Central memory CD8-positive, alpha-beta T cell (primary cell): ENCODE measurements at places on chromosomes 3 and 15.

DNA sequence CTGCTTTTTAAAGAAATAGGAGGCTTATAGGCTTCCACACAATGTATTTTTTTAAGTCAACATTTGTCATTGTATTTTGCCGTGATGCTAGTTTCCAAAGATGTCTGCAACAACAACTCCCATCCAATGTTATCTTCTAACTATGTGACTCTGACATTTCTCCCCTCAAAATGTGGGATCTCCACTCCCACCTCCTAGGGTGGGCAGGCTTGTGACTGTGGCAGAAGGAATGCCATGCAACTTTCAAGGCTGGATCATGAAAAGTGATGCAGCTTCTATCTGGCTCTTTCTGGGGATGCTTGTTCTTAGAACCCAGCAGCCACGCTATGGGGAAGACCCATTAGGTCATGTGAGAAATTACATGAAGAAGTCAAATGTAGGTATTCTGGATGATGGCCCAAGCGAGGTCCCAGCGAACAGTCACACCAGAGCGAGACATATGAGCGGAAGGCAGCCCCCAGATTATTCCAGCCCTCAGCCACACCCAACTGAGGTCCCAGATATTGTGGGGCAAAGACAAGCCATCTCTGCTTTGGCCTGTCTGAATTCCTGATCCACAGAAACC lies 124.3 kb downstream of the BDH1 start:
- peaks cover 4% of the 10 kb centered on the region for H3K36me3 ChIP-seq
- peaks cover 9% of the 10 kb centered on the region for H3K4me1 ChIP-seq
- no peak for DNase-seq
- H3K27me3 ChIP-seq = peaks cover 52% of the 10 kb centered on the region

DNA sequence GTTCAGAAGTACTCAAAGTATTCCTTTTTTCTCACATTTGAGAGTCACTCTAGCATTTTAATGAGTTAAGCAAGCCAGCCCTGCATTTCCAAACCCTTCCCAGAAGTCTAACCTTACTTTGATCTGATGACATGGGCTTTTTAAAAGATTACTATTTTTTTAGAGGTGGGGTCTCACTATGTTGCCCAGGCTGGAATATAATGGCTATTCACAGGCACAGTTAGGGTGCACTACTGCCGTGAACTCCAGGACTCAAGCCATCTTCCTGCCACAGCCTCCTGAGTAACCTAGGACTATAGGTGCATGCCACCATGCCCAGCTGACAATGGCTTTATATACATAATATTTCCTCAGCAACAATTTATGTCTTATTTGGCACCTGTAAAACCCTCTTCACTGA lies 64.1 kb upstream of the GOLGA6B start:
- H3K4me1 ChIP-seq = no peaks in the 10 kb centered on the region
- DNase-seq = no peak
- no peak overlapping the region for H3K4me3 ChIP-seq

- peak overlapping the region; percentile 19 for H3K4me3 ChIP-seq
- H3K27me3 ChIP-seq = no peaks in the 10 kb centered on the region
- no peak for DNase-seq
- peaks cover 41% of the 10 kb centered on the region for H3K4me1 ChIP-seq
- peaks cover 11% of the 10 kb centered on the region for H3K36me3 ChIP-seq
- H3K27ac ChIP-seq = peak overlapping the region; percentile 87
Observed at GRCh38 chr15:50261981-50262380, 3.5 kb downstream of the HDC start.

GRCh38 chr3:188153437-188154013 lies 432 bp upstream of the LPP start:
- peak overlapping the region; percentile 95 for H3K27ac ChIP-seq
- DNase-seq = no peak
- H3K4me1 ChIP-seq = peaks cover 53% of the 10 kb centered on the region

- H3K27me3 ChIP-seq = no peaks in the 10 kb centered on the region
- H3K4me3 ChIP-seq = peak overlapping the region; percentile 97
- DNase-seq = no peak
- peaks cover 25% of the 10 kb centered on the region for H3K36me3 ChIP-seq
- H3K27ac ChIP-seq = peak overlapping the region; percentile 19
Observed at GRCh38 chr3:39385456-39386090, 2.4 kb downstream of the SLC25A38 start.

DNA sequence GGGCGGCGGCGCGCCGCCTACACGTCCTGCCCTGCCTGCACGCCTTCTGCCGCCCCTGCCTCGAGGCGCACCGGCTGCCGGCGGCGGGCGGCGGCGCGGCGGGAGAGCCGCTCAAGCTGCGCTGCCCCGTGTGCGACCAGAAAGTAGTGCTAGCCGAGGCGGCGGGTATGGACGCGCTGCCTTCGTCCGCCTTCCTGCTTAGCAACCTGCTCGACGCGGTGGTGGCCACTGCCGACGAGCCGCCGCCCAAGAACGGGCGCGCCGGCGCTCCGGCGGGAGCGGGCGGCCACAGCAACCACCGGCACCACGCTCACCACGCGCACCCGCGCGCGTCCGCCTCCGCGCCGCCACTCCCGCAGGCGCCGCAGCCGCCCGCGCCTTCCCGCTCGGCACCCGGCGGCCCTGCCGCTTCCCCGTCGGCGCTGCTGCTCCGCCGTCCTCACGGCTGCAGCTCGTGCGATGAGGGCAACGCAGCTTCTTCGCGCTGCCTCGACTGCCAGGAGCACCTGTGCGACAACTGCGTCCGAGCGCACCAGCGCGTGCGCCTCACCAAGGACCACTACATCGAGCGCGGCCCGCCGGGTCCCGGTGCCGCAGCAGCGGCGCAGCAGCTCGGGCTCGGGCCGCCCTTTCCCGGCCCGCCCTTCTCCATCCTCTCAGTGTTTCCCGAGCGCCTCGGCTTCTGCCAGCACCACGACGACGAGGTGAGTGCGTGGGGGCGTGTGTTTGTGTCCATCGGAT lies 602 bp downstream of the TRIM71 start:
- no peak for DNase-seq
- peaks cover 43% of the 10 kb centered on the region for H3K27me3 ChIP-seq
- no peak overlapping the region for H3K27ac ChIP-seq

- H3K27me3 ChIP-seq = peaks cover 13% of the 10 kb centered on the region
- no peaks in the 10 kb centered on the region for H3K36me3 ChIP-seq
- H3K4me3 ChIP-seq = no peak overlapping the region
- no peak overlapping the region for H3K27ac ChIP-seq
- DNase-seq = no peak
Observed at GRCh38 chr3:151639418-151639740, 94.3 kb upstream of the AADACL2 start.

- no peak for DNase-seq
- H3K4me1 ChIP-seq = no peaks in the 10 kb centered on the region
- no peaks in the 10 kb centered on the region for H3K27me3 ChIP-seq
- H3K36me3 ChIP-seq = no peaks in the 10 kb centered on the region
- H3K4me3 ChIP-seq = no peak overlapping the region
- H3K27ac ChIP-seq = no peak overlapping the region
Observed at GRCh38 chr3:69116897-69117296, 5.5 kb downstream of the LMOD3 start.

GRCh38 chr3:154023148-154023547 lies 98.0 kb upstream of the ARHGEF26 start:
- H3K27me3 ChIP-seq = peaks cover 24% of the 10 kb centered on the region
- no peak overlapping the region for H3K4me3 ChIP-seq
- H3K36me3 ChIP-seq = no peaks in the 10 kb centered on the region
- H3K4me1 ChIP-seq = no peaks in the 10 kb centered on the region
- H3K27ac ChIP-seq = no peak overlapping the region

GRCh38 chr3:53089511-53089910 lies 40.7 kb downstream of the RFT1 start:
- H3K4me3 ChIP-seq = no peak overlapping the region
- no peak for DNase-seq
- H3K36me3 ChIP-seq = peaks cover 12% of the 10 kb centered on the region
- no peaks in the 10 kb centered on the region for H3K4me1 ChIP-seq
- peak overlapping the region; percentile 77 for H3K27ac ChIP-seq

GRCh38 chr3:144521131-144521530 lies 549.5 kb downstream of the DIPK2A start:
- no peak overlapping the region for H3K4me3 ChIP-seq
- no peaks in the 10 kb centered on the region for H3K36me3 ChIP-seq
- no peaks in the 10 kb centered on the region for H3K4me1 ChIP-seq
- DNase-seq = no peak
- H3K27ac ChIP-seq = no peak overlapping the region

DNA sequence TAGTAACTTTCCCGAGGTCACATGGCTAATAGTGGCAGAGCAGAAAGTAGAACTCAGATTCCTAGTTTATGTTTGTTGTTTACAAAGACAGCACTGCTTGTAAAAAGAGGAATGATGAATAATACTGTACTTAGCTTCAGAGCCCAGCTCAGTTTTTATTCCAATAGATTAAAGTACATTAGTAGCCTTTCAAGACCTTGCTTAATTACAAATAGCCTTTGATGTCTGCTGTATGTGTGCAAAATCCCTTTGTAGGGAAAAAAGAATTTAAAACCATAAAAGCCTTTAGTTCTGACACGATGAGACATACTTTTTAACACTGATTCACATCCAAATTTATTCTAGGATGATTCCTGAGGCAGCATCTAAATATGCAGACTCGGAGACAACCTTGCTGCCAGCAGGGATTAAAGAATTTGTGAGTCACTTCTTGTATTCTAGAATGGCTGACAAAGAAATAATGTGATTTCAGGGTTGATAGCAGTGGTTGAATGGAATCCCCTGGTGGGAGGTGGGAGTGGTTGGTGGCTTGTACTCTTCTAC lies 324.2 kb upstream of the TGFBR2 start:
- no peaks in the 10 kb centered on the region for H3K36me3 ChIP-seq
- no peak overlapping the region for H3K4me3 ChIP-seq
- no peaks in the 10 kb centered on the region for H3K4me1 ChIP-seq
- no peak overlapping the region for H3K27ac ChIP-seq
- no peak for DNase-seq

DNA sequence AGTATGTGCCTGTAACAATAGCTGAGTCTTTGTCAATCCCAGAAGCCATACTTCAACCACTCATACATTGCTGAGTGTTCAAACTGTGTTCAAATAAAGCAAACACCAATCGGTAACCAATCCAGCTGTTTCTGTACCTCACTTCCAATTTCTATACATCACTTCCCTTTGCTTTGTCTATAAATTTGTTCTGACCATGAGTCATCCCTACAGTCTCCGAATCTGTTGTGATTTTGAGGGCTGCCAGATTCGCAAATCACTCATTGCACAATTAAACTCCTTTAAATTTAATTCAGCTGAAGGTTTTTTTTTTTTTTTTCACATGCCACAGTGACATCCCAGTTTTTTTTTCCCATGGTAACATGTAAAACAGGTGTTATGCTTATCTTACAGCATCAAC lies 870.3 kb downstream of the NAALADL2 start:
- DNase-seq = no peak
- H3K4me1 ChIP-seq = no peaks in the 10 kb centered on the region
- H3K4me3 ChIP-seq = no peak overlapping the region
- no peaks in the 10 kb centered on the region for H3K27me3 ChIP-seq

- peaks cover 59% of the 10 kb centered on the region for H3K27me3 ChIP-seq
- H3K4me3 ChIP-seq = no peak overlapping the region
- no peaks in the 10 kb centered on the region for H3K36me3 ChIP-seq
- DNase-seq = no peak
- no peaks in the 10 kb centered on the region for H3K4me1 ChIP-seq
Observed at GRCh38 chr15:77532067-77532710, 100.5 kb downstream of the LINGO1 start.
